ENCODE measurements at places on chromosomes 1 and 21. TPM values are rescaled to one million over a fixed set of nuclear protein-coding genes. Genes with fewer than 3 reads are reported as not detected.

Gene CDCA8
- 60.0 TPM for total RNA-seq

Gene SLC35F3
- 2.2 TPM for total RNA-seq

Gene LHX8
- not detected for total RNA-seq

Gene LINGO4
- total RNA-seq: not detected

Gene TFAP2E
- 1.0 TPM for total RNA-seq

Gene S100A2
- total RNA-seq: 24.8 TPM

Data from epithelial cell of proximal tubule (primary cell).